ENCODE measurements at places on chromosomes 16 and 17.
A peak's percentile ranks its signal among the peaks of the same experiment; 100 is the strongest.

- DNase-seq, result no peak
Observed at GRCh38 chr17:49247944-49248343, 17.4 kb upstream of the PHOSPHO1 start.

DNA sequence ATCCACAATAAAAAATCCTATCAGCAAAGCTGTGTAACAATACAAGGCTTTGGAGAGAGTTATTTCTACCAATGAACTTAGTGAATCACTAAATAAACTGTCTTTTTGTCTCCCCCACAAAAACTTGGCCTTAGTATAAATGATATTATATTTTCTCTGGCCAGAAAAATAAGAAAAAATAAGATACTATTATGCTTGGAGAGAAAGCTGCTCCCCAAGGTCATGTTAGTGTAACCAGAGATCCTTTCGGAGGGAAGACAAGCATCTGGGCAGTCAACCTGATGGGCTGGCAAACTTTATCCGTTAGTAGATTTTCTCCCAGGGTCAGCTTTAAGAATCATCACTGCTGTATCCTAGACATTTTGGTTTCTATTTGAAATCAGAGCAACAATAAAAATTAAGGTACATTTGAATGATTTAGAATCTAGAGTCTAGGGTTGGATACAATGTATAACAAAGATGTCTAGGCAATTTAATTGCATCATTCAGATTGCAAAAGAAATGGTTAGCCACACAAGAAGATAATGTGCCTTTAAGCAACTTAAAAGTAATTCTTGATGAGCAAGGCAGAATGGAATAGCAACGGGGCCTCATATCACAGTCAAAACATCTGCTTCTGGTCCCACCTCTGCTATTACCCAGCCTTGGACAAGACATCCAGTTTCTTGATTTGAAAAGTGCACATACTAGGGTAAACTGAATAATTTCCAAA is 280.4 kb downstream of the SLC39A11 start:
- no peak for DNase-seq

DNA sequence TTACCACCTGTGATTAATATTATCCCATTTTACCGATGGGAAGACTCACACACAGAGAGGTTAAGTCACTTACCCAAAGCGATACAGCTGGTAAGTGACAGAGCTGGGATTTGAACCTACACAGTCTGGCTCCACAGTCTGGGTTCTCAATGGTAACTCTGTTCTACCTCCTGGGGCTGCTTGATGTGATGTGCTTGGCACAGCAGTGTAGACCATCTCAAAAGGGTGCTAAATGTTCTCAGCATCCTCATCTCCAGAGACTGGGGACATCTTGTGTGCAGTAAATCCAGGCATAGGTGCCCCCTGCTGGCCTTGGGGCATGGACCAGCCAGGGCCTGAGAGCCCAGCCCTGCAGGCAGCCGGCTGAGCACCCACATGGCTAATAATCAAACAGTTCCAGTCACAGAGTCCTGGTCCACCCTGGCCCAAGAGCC is 15.4 kb upstream of the KATNB1 start:
- no peak for DNase-seq

GRCh38 chr17:75084039-75084660 is 3.6 kb upstream of the SLC16A5 start:
- DNase-seq, result no peak

DNA sequence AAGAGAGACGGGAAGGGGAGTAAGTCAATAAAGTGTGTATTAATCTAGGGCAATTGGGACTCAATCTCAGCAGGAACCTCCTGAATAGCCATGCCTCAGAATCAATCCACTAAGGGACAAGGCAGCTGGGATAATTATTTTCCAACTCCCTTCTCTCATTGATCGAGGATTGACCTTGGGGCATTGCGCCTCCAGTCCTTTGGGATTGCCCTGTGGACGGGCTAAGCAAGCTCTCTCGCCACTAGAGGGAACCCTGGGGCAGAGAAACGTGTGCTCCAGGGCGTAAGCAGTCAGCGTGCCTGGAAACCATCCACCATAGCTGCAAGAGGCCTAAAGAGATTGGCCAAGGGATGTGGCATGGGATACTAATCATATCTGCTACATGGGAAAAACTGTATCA is 53.9 kb upstream of the ERCC4 start:
- peak; percentile 27 for DNase-seq

- DNase-seq, result no peak
Observed at GRCh38 chr17:14125518-14126137, 56.3 kb downstream of the COX10 start.

DNA sequence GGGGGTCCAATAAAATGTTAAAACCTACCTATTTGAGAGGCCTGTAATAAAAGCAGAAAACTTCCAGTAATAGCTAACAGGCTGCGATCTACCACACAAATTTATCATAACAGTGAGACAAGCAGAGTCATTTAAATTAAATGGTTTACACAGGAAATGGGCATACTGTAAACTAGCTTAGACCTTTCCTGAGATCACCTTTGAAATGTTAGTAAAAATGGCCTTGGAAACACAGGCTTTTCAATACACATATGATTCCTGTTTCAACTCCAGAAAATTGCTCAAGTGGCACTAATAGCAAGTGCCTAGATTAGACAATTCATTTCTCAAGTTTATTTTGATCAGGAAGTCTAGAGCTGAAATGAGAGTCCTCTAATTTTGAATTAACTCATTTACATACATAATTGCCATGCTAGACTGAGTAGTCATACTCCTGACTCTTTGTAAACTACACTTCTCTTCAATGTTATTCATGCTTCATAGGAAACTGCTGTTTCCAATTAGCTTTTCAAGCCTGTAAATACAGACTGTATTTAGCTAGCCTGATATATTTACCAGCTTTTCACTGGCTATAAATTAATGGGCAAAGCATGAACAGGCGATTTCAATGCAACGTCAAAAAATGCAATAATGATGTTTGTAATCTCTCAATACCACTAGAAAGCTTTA is 43.3 kb downstream of the PARN start:
- DNase-seq, result no peak

GRCh38 chr17:44763170-44763569 is 4.4 kb downstream of the ADAM11 start:
- DNase-seq, result no peak

DNA sequence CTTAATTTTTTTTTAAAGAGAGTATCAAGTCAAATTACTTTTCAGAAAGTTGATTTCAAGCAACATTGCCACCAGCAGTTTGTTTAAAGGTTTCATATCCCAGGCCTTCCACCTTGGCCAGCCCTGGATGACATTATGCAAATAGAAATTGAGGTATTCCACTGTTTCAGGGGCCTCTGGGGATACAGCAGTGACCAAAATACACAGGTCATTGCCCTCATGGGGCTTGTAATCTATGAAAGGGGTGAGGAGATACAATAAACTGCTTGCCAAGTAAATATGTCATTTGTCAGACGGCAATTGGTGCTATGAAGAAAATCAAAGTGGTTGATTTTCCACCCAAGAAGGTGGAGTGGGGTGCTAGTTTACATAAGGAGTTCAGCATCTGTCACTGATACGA is 37.8 kb upstream of the TMC5 start:
- DNase-seq, result no peak

- DNase-seq, result no peak
Observed at GRCh38 chr16:3047387-3047720, 993 bp downstream of the MMP25 start.

GRCh38 chr17:79280866-79281572 is 206.4 kb downstream of the ENGASE start:
- DNase-seq, result no peak

- DNase-seq, result no peak
Observed at GRCh38 chr17:76581515-76581914, 4.1 kb downstream of the ST6GALNAC2 start.

DNA sequence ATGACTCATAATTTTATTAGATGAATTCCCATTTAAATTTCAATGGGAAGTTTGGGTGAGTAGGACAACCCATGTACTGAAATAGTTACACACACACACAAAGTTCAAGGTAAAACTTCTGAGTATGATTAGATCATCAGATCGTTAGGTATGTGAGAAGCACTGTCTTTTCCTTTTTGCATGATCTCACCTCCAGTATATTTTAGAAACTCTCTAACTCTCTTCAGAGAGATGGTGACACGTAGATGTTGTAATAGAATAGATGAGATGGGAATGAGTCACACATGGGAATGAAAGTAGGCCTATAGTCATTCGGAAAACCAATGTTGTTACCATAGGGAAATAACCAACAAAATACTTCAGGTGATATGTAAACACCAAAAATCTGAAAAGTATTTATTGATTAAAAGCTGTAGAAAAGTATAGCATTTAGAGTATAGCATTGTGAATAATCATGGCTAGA is 22.2 kb downstream of the KRT23 start:
- peak; percentile 99 for DNase-seq

Measured in epithelial cell of prostate (primary cell).